ENCODE measurements at places on chromosomes 7 and 10.
A peak's percentile ranks its signal among the peaks of the same experiment; 100 is the strongest.

DNA sequence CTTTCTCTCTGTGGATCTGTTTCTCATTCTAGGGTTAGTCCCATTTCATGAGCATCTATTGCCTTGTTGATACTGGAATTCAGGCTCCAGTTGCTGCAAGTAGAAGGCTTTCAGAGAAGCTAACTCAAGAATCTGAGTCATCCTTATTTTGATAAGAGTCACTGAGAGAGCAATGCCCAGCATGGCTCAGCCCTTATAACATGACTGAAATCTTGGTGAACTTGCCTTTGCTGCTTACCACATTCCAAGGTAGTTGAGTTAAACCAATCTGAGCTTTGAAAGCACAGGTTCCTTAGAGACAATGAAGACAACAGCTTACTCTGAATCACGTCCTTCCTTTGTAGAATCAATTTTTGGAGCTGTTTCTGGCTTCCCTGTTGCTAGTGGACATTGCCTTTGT, 53.6 kb upstream of the CHCHD3 start:
- DNase-seq, result no peak

DNA sequence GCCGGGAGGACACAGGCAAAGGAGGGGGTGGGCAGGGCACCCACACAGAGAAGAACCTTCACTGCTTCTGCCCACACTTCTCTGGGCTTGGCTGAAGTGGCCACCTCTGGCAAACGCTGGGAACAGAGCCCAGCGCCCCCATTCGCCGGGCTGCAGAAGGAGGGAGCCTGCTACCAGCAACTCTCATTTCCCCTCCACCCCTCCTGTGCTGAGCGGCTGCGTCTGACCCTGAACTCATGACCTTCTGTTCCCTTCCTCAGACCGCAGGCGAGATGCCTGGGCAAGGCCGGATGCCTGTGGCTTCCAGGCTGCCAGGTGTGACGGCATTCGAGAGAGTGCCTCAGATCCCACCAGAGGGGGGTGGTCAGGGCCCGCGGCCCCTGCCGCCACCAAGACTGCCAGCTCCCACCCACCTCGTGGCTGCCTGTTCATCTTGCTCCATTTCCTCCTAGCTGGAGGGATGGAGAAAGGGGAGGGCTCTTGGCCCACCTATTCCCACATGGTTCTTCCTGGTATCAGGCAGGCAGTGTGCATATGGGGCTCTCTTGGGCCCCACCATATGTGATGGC, 19.8 kb downstream of the DNAJB12 start:
- DNase-seq, result peak; percentile 50

- no peak for DNase-seq
Observed at GRCh38 chr10:26700884-26701630, 3.6 kb downstream of the PDSS1 start.

DNA sequence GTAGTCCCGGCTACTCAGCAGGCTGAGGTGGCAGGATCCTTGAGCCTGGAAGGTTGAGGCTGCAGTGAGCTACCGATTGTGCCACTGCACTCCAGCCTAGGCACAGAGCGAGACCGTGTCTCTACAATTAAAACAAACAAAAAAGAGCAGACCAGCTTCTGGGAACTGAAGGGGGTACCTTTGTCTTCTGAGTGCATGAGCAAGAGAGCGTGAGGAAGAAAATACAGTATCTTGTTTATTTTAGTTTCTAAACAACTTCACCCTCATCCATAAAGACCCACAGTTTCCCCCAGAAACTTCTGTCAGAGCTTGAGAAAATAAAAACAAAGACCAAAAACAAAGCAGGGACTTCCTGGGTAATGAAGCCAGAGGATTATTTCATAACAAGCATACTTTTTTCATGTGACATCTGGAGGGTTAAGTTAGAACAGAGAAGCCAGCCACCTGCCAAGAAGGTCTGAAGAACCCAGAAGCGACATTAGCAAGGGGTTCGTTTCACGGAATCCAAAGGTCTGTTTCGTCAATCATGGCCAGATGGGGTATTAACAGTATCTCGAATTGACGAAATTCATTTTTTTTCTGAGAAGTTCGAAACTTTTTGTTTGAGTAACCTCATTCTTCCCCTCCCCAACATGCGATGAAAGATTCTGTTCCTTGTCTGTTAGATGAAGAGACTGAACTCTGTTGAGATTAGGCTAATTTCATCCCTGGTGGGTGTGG, 10.2 kb upstream of the IL2RA start:
- DNase-seq, result no peak

- no peak for DNase-seq
Observed at GRCh38 chr7:71851776-71852498, 560.2 kb downstream of the CALN1 start.

DNA sequence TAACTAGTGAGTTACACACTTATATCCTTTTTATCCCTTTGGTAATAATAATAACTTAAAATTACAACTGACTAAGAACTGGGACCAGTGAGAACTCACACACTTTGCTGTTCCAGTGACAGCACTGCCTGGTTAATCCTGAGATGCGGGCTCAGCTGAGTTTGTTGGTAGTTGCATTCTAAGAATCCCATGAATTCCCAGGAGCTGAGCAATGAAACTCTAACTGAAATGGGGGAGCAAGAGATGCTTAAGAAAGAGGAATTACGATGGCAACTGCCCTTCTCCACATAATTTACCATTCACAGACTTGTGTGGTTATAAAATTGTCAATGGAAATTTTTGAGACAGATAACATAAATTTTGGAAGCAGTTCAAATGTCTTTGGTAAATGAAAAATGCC, 659.4 kb downstream of the MAGI2 start:
- no peak for DNase-seq

GRCh38 chr7:95905167-95905566, 132.8 kb downstream of the DYNC1I1 start:
- DNase-seq, result no peak

DNA sequence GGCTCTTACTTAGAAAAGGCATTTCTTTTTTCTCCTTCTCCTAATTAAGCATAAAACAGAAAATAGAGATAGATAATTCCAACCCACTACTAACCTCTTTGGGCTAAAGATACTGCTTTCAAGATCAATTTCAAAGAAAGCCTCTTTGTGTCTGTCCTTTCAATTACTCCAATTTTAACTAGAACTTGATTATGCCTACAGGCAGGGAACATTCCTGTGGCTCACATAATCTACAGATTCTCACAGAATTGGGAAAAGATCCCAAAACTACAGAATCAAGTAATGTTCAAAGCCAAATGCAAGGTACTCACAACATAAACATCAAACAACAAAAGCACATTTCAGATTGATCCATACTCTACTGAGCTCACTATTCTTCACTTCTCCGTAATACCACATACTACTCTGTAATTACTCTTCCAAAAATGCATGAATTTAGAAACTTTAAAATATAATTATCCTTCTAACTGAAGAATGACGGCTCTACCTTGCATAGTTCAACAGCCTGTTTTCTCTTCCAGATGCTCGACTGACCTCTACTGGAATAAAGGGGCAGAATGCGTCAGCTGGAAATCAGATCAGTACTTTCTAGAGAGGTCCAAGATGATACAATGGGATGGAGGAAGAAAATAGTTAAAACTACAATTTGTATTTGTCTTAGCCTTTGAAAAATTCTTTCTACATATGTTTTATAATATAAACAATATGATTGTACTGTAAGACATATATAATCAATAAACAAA, 3.9 kb downstream of the MTERF1 start:
- DNase-seq, result no peak

GRCh38 chr10:34713875-34714274, 101.2 kb downstream of the PARD3 start:
- no peak for DNase-seq

GRCh38 chr10:32318476-32318896, 28.5 kb downstream of the EPC1 start:
- DNase-seq, result no peak

DNA sequence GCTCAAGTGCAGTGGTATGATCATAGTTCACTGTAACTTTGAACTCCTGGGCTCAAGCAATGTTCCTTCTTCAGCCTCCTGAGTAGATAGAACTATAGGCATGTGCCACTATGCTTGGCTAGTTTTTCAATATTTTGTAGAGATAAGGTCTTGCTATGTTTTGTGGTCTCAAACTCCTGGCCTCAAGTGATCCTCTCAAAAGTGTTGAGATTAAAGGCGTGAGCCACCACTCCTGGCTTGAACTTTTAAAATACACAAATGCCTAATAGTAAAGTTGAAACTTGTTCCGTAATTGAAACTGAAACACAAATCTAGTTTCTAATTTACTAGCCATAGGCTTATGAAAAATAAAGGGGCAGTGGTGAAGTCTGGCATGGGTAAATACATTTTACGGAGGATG, 65.7 kb downstream of the AP3M1 start:
- no peak for DNase-seq

DNA sequence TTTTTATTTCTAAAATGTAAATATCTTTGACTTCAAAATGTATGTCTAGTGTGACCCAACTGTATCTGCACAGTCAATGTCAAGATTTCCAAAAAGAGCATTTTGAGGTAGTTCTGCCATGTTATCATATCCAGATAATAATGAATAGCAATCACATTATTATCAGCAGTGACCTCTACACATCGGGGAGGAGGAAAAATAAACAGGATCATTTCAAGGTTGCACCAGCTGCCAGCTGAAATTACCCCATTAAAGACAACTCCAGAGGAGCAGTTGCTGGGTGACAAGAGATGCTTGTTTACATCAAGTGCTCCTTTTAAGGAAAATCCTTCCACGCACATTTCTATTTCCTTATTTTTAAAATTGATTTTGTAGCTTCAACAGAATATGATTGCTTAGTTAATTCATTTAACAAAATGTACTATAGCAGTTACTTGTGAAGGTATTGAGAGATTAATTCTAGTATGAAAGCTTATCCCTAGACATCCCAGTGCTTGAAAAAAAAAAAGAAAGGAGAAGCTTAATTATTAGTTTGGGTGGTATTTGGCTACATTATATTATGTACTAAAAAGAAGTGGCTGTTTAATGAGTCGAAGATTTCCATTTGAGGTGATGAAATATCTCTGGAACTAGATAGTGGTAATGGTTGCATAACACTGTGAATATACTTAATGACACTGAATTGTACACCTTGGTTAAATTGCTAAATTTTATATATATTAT, 19.3 kb upstream of the SLC35G1 start:
- DNase-seq, result no peak

DNA sequence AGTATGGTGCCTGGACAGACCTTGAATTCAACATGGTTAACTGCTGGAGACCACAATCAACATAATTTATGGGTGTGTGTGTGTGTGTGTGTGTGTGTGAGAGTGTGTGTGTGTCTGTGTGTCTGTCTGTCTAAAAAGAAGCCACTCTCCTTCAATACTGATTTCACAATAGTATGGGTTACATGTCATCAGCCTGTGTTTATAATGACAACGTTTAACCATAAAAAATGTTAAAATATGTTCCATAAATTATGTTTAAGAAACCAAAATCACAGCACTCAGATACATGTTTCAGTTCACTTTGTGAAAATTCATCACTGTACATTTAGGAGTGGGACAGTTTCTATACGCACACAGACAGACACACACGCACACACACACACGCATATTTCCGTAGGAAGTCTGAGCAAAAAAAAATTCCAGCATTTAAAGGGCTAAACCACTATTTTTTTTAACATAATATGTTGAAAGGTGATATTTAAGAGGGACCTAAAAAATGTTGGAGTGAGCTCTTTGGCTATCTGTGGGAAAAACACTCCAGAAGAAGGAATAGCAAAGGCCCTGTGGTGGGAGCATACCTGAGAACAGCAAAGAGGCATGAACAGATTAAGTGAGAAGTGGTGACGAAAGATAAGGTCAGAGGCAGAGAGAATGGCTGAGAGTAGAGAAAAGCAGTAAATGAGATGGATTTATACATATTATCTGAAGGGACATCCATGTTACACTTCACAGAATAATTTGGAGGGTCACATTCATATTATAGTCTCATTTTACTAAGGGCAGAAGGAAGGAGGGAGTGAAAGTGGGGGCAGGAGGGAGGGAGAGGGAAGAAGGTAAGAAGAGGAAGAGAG, 10.9 kb downstream of the PDZD8 start:
- DNase-seq, result no peak

DNA sequence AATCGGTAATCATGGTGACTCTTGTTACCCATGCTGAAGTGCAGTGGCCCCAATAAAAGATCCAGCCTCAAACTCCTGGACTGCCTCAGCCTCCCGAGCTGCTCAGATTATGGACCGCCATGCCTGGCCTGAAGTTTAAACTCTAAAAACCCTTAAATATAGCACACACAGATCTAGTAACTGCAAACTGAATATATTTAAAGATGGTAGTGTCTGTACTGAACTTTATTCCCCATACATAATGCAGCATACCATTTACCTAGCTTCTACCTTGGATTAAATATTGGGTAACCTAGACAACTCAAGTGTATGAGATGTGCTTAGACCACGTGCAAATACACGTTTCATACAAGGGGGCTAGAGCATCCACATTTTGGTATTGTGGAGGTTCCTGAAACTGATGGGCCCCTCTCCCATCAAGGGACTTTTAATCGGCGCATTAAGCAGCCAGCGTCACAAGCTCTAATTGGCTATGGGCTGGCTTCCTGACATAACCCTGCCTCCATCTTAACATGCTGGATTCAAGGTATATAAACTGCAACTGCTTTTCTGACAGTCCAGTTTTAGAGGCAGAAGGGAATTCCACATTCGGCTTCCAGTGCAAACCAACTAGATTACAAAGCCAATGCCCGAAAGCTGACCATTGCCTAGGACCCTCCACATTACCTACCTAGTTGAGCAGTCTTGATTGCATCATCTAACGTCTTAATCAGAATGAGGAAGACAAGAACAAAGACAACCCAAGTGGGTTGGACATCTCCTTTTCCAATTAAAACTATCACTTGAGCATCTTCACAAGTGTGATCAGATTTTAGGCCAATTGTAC, 13.0 kb downstream of the HNRNPA2B1 start:
- no peak for DNase-seq

DNA sequence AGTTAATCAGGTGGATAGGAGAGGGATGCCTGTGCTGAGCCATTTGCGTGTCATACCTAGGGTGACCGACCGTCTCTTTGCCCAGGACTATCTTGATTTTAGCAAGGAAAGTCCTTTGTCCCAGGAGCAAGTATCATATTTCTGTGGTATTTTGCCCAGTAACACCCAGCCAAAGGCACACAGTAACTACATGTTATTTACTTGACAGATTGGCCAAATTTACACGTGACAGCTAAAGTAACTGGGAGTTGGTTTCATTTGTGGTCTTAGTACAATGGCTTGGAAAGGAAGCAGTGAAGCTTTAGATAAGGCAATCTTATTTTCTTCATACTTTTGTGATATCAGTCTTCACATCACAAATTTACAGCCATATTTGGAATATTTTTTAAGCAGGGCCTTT, 142.1 kb downstream of the JCAD start:
- no peak for DNase-seq

DNA sequence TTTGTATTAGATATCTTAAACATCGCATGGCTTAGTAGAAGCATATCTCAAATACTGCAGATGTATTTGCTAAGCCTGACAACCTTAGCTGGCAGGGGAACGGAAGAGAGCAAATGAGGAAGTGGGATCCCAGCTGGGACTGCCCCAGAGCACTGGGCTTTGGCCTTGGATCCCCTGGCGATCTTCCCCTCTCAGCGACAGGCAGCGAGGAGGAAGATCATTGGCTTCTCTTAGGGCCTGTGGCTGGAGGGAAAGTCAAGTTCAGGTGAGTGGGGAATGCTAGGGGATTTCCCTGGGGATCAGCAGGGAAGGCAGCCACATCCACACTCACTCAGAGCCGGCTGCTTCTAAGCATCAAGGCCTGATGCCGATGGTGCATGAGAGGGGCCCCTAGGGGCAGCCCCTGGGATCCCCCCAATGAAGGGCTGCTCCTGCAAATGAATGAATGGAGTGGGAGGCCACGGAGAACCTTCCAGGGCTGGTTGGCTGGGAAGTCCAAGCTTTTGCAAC, 42.0 kb downstream of the LYZL2 start:
- no peak for DNase-seq

Measured in stimulated activated CD4-positive, alpha-beta T cell treated with anti-CD3 and anti-CD28 coated beads, Interleukin-4, amount 100 ng/mL, for 1 hour (primary cell).